ENCODE measurements at places on chromosomes 3 and 15.

DNA sequence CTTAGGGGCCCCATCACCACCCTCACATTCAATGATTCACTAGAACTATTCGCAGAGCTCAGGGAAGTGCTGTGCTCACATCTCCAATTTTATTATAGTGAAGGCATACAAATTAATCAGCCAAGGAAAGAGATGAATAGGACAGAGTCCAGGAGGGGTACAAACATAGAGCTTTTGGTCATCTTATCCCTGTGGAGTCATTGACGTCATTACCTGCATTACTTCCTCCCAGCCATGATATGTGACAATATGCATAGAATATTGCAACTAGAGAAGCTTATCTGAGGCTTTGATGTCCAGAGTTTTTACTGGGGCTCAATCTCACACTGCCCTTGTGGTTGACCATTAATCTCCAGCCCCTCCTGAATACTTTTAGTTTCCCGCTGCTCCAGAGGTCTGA lies 1.5 kb downstream of the IQCH start:
- DNase-seq: no peak

DNA sequence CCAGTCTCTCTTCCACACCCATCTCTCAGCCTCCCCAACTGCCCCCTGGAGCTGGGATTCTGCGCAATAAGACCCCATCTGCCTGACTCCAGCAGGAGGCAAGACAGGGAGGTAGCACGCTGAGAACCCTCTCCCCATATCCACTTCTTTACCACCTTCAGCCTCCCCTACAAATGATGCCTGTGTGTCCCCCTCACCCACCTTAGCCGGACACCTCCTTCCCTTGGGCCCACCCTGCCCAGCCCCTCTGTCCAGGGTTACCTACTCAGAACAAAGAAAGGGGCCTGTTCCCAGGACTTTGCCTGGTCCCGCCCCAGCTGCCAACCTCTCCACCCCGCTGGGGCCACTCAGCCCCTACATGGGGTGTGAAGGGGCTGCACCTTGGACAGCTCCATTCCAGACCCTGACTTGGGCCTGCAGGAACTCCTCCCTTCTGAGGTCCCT lies 40.8 kb upstream of the ATP2B2 start:
- no peak for DNase-seq

DNA sequence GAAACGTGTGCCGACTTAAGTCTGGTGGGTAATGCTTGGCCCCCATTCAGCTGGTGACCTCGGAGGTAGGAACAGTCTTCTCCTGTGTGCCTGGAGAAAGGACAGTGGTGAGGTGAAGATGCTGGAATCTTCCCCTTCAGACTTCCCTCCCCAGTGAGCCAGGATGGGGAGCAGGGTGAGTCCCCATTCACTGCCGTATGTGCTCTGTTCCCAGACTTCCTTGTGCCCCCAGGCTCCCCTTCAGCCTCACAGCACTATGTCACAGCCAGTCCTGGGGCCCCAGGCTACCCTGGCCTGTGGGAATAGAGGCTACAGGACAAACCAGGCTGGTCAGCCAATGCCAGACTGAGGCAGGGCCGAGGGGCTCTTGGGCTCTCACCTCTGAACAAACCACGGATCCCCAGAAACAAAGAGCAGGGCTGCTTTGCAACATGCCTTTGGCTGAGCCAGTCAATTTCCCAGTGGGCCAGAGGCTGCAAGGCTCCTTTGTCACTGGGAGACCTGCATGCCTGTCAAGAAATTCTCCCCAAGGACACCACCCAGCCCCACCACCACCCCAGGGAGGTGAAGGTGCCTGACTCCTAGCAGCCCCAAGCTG lies 31.8 kb upstream of the HHATL start:
- DNase-seq: no peak

DNA sequence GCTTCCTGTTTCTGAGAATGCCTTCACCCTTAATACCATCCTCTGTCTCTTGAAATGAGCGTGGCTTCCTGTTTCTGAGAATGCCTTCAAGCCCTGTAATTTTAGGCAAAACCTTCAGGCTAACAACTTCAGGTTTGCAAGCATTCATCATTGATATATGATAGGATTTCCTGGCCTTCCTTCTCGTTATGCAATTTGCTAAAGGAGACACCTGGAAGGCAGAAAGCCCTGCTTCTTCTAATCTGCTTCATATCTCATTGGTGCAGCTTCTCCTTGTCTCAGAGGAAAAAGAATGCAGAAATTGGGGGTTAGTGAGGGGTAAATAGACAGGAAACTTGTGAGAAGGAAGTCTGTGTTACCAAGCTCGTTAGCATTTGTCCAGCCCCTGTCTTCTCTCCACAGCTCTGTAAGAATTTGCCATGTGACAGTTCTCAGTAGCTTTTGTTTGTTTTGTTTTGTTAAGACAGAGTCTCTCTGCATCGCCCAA lies 7.3 kb downstream of the ARL6IP5 start:
- DNase-seq: no peak

GRCh38 chr3:113374078-113374477 lies 67.2 kb downstream of the CFAP44 start:
- no peak for DNase-seq

GRCh38 chr3:182608832-182609231 lies 184.5 kb upstream of the ATP11B start:
- DNase-seq: no peak

GRCh38 chr3:55795746-55796145 lies 308.6 kb upstream of the WNT5A start:
- DNase-seq: no peak

GRCh38 chr15:68789534-68790241 lies 31.0 kb downstream of the ANP32A start:
- DNase-seq: no peak

GRCh38 chr3:156371701-156372100 lies 183.2 kb downstream of the SSR3 start:
- DNase-seq: no peak

DNA sequence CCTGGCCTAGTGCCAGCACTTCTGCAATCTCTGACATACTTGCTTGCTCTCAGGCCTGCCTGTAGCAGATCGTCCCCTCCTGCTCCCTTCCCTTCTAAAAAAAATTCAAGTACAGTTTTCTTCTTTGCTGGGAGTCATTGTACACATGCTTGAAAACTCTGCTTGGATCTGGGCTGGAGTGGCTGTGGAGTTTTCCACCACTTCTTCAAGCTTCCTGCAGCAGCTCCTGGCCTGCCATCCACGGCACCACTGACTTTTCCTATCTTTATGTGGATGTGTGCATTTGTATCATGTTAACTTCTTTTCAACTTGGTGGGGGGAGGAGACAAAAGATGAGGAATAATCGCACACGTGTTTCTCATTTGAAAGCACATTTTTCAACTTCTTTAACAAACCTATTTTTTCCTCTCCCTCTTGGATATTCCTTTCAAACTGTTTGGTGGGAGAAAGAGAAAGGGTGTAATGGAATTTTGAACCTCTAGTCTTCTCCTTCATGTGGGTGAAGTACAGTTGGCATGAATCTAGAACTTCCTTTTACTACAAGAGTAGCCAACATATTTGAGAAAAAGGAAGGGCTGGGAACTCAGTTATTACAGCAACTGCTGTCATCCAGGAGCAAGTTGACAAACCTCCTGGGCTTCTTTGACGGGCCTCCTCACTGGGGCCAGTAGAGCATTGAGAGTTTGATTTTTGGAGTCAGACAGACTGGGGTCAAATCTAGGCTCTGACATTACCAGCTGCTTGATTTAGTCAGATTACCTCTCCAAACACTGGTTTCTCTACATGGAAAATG lies 61.2 kb upstream of the LRTM1 start:
- DNase-seq: no peak

- DNase-seq: no peak
These were observed 51.4 kb upstream of the RNF7 start for GRCh38 chr3:141686466-141687291.

DNA sequence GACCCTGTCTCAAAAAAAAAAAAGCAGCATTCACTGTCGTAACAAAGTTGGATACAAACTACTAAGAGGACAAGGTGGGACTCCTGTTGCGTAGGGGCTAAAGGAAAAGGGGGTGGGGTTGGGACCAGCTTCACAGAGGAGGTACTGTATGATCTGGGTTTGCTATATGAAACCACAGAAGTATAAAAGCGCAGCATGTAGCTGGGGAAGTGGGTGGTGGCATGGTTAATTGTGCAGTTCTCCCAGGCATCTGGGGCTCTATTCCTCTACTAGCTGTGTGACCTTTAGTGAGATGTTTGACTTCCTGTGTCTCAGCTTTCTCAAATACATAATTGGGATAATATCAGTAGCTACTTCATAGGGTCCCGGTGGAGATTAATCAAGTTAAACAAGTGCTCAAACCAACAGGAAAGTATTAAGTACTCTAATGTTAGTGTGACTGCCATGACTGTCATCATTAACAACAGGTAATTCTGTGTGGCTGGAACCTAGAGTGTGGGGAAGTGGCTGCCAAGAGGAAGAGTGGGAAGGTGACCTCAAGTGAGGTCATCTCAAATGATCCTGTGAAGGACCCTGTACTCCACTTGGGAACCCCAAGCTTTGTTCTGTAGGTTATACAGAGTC lies 11.5 kb downstream of the PARP16 start:
- no peak for DNase-seq

DNA sequence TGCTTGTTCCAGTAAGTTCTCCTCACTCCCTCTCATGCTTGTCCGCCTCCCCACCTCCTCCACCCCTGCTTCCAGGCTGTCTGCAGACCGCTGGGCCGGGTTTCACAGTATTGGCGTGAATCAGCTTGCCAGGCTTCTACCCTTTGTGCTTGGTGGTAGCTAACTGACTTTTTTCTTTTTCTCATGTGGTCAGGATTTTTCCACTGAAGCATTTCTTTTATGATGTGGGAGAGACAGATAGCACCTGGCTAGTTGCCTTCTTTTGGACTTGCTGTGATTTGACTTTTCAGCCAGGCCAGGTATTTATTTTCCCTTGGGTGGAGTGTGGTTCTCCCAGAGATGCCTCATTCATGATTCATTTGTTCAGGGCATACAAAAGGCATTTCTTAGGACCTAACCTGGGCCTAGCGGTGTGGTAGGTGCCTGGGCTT lies 60.6 kb downstream of the ST6GAL1 start:
- no peak for DNase-seq

DNA sequence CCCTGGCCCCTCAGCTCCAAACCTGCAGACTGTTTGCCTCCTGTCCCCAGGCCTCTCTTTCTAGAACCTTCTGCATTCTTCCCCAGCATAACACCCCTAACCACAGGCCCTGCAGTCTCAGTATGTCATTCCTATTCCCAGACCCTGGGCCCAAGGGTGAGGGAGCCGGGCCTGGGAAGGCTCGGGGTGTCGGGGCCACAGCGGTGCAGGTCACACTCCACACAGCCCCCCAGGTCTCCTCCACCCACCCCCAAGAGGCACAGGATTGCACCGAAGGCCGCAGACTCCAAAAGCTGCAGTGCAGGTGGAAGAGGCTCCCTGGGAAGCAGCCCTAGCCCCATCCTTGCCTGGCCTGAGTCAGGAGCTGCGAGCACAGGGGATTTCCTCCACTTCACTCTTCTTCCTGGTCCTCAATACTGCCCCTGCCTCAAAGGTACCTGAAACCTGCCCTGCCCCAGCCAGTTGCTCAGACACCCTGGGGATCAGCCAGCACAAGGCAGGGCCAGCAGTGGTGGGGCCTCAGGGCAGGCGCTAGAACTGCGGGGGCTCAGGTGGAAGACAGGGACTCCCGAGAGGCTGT lies 31.1 kb downstream of the TNK2 start:
- DNase-seq: no peak

DNA sequence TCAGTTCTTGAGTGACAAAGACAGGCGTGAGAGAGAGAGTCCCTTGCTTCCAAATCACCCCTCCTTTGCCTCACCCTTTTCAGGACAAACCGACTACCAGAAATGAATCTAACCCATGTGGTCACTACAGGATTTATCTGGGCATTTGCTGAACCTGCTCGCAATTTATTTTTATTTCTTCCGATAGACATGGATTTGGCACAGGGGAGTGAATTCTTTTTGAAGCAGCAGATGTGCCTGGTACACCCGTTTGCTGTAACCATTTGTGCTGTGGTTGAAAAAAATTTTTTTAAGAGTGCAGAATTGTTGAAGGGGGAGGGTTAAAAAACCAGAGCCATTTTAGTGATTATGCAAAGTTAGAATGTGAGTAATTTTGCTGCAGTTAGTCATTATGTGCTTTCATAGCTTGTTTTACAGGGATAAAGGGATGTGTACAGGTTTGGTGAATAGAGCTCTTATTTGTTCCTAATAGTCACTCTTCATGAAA lies 442.0 kb downstream of the LPP start:
- DNase-seq: no peak

DNA sequence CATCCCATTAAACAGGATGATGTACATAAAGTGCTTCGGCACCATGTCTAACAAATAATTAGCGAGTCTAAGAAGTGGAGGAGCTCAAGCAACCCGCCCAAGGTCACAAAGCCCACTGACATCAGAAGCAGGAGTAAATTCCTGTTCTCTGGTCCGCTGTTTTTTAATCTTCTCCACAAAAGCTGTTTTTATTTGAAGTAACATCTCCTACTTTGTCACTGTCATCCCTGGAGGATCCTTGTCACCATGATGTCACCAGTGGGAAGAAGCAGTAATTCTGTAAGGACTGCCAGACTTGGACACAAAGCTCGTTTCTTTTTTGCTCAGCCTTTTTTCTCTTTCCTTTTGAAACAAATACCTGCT lies 216.2 kb downstream of the STT3B start:
- DNase-seq: no peak

GRCh38 chr15:37898362-37898761 lies 36.1 kb upstream of the TMCO5A start:
- DNase-seq: no peak

- DNase-seq: no peak
These were observed 421.4 kb downstream of the MECOM start for GRCh38 chr3:169241991-169242707.

DNA sequence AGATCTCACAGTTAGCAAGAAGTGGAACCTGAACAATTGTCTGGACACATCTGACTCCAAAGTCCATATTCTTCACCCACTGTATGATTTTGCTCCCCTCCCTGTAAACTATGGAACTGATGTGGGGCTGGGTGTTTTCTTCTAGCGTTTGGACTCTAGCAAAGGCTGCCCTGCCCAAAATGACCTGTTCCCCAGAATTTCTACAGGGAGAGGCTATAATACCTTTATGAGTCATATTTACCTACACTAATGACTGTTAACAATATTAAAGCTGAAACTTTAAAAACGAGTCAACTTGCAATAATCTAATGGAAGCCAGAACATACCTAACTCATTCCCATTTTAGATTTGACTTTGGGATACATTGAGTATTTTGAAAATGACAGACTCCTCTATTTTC lies 531.2 kb upstream of the CFAP20DC start:
- DNase-seq: no peak

DNA sequence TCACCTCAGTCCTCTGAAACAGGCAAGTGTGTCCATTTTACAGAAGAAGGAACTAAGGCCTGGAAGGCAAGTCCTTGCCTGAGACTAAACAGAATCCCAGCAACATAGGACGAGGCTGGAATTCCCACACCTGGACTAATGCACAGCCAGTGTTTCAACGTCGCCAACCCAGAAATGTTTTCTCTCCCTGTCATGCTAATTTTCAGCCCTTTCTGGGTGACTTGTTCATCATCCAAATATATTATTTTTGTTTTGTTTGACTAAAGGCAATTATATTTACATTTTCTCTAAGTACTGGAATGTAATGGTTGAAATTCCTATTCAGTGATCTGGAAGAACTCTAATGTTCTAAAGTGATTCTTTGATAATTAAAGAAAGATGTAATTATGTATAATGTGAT lies 51.8 kb downstream of the BTD start:
- DNase-seq: no peak
